Mesenteric fat pad (tissue), 1 donor: ENCODE measurements at places on chromosomes 16 and 17.

DNA sequence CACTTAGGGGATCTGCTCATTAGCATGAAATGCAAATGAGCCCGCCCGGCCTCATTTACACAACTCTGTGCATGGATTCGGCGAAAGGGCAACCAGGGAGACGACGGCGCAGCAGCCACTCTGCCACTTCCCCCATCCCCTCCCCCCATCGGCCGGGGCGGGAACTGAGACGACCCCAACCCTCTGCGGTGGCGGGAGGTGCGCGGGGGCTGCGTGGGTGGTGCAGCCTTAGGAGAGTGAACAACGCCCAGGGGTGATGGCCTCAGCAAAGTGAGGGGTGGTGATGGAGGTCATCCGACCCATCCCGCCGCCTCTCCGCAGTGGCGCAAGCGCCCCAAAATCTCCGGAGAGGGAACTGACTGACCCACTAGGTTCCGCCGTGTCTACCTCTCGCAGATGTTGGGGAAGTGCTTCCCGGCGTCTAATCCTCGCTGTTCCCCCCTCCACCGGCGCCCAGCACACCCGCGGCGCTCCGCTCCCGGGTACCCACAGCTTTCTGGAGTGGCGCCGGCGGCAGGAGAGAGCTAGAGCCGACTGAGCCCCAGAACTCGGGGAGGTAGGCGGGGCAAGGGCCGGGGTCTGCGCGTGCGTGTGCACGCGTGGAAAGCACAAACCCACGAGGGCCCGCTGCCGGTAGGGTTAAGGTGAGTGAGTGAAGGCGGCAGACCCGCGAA, 1.4 kb upstream of the CACNA1G start:
- no peak for DNase-seq

DNA sequence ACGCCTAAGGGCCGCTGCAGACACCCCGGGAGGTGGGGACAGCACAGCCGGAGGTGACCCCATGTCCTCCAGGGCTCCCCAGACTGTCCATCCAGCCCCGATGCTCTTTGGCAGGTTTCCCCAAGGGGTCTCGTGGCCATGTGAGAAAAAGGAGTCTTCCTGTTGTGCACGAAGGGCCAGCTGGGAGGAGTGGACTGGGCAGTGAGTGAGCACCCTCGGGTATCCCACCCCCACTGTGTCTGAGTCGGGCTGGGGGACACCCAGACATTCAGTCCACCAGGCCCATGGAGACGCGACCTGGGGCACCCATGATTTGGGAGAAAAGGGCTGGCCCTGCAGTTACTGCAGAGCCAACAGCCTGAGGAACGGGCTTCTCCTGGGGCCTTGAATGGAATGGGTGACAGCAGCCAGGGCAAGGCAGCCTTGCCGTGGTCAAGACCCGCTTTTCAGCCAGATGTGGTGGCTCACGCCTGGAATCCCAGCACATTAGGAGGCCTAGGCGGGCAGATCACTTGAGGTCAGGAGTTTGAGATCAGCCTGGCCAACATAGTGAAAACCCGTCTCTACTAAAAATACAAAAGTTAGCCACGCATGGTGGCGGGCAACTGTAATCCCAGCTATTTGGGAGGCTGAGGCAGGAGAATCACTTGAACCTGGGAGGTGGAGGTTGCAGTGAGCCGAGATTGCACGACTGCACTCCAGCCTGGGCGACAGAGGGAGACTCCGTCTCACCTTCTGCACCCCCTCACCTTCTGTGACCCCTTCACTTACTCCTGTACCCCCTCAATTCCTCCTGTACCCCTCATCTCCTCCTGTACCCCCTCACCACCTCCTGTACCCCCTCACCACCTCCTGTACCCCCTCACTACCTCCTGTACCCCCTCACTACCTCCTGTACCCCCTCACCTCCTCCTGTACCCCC, 24.1 kb upstream of the CAPN15 start:
- DNase-seq, result no peak

- peak; percentile 91 for DNase-seq
These were observed 5.4 kb upstream of the NFATC3 start for GRCh38 chr16:68079626-68080344.

DNA sequence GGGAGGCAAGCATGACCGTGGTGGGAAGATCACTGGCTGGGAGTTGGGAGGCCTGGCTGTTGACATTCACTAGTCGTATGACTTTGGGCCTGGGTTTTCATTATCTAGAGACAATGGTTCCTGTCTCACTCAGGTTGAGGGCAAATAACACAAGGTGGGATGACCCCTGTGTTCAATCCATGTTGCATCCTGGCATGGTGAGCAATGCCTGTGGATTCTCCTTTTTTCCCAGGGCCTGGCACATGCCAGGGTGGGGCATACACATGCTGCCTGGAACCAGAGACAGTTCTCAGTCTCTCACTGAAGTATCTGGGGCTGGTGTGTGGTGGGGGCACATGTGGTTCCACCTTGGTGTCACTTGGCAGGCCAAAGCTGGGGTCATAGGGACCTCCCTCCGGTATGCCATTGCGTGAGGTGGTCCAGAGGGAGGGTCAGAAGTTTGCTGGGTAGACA, 5.4 kb downstream of the THRA start:
- no peak for DNase-seq

DNA sequence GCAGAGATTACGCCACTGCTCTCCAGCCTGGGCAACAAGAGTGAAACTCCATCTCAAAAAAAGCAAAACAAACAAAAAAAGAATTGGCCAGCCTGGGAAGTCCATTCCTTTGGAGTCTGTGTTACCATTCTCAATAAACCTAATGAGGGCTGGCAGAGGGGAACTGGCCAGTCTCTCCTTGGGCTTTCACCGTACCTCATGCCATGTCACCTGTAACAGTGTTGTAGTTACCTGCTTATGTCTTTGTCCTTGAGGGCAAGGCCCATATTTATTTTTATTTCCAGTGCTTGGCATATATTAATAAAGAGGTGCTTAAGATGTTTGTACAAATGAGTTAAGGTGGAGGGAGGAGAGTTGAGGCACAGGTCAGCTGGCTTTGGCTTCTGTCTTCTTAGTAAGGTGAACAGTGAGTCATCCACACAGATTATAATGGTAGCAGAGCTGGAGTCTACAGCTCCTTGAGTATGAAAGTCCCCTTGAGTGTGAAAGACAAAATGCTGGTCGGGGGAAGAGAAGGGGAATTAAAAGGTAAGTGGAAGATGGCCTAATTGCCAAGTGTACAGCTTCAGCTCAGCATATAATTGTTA, 8.4 kb downstream of the C1QBP start:
- no peak for DNase-seq

DNA sequence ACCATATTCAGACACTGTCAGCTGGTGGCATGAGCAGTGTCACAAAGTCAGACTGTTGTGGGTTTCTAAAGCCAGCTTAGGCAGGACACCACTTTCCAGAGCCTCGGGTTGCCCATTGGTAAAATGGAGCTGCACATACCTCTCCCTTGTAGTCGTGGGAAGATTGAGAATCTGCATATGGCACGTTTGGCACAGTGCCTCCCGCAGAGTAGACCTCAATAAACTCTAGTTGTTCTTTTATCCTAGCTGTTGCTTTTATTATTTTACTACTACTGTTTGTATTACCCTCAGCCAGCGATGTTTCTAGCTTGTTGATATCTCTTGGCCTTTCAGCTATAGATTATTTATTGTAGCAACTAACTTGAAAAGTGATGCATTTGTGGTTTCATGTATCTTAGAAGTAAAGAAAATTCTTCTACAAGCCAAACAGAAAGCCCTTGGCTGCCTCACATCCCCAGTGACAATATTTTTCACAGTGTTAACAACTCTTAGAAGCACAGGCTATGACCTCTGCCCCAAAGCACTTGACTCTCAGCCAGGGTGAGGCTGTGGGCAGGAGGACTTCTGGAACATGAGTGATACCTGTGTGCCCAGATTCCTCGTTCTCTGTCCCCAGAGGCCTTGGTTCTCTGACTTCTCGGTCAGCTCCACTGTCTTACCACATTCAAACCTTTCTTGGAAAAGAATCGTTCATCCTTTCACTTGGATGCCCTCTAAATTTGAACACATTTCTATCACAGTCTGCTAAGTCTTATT, 351.6 kb downstream of the SNX29 start:
- DNase-seq, result no peak

DNA sequence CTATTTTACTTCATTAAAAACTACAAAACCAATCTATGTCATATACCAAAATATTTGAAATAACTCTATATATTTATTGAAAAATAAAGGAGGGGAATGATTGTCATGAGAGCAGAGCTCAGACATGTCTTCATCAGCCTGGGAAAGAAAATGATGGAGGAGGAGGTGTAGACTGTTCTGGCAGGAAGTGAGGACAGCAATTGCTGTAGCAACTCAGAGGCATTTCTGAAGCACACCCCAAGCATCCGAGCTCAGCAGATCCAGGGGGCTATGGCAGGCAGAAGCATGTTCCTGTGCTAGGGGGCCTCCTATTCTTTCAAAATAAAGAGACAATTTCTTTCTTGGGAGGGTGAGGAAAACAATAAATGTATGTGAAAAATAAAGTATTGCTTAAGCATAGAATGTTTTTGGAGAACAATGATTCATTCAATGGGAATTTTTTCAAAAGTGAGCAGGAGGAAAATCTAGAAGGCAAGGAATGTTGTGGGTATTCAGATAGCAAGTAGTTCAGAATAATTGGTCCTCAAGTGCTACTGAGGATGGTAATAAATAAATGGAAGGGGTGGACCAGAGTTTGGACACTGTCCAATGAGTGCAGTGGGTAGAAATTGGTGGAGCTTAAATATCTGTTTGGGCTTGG, 383.4 kb downstream of the CDH11 start:
- DNase-seq, result no peak

DNA sequence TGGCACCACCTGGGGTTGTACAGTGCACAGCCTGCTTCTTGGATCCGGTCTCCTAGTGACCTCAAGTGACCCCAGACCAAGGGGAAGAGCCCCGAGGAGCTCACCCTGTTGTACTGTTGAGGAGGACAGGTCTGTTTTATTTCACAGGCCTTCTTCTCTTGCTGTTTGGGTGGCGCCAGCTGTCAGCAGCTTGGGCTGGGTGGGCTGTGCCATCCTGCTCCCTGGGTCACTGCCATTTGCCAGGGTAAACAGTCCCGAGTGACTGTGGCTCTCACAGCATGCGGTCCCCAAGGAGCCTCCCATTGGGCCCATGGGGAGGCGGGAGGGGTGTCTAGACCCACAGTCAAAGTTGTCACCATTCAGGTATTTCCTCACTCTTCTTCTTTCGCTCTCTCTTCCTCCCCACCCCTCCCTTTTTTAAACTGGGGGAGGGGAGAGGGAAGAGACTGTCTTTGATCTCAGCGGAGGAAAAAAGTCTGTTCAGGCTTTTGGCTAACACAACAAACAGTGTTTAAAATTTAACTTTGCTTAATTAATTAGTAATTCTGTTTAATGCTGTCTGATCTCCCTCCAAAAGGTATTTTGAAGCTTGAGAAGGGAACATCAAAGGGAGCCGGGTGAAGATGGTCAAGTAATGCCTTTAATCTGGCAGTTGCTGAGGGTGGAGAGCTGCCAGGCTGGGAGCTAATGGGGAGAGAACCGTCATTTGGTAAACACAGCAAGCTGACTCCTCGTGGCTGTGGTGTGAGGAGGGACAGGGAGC, 64.0 kb downstream of the SNX20 start:
- no peak for DNase-seq

DNA sequence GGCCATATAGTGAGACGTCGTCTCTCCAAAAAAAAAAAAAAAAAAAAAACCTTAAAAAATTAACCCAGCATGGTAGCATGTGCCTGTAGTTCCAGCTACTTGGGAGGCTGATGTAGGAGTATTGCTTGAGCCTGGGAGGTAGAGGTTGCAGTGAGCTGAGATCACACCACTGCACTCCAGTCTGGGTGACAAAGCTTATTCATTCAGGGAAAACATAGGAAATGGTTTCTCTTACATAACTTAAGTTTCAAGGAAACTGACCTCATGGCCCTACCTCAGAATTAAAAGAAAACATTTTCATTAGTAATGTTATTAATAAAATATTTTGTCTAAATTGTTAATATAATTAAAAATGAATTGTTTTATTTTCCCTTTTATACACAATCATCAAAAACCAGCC, 31.4 kb downstream of the COG1 start:
- DNase-seq, result no peak
